Fibroblast of skin of right biceps (primary cell): ENCODE measurements at places on chromosomes 6 and 20.

DNA sequence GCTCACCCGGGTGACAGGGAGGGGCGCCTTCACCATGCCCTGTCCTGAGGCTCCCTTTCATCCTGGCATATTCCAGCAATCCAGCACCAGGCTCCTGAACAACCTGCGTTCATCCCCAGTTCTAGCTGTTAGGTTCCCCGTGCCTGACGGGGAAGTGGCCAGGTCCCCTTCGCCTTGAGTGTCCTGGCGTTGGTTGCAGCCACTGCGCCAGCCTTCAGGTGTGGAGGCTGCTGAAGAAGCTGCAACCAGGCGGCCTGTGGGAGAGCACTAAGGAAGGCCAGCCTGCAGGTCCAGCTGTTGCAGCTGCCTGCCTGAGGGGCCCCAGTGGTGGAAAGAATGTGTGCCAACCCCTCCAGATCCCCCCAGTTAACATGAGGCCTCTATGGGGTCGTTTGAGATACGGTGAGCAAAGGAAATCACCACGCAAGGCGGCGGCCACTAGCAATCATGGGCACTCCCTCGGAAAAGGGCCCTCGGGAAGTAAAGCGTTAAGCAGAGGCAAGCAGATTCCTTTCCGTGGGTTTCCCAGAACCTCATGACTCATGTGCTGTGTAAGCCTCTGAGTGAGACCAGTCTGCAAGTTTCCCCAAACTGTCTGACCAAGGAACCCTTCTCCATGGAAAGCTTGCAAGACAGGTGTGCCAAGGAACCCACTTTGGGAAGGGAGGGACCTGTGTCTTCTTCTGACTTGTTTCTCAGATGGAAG, 320.8 kb downstream of the TAF4 start:
- peak; percentile 65 for DNase-seq

- no peak for DNase-seq
Observed at GRCh38 chr6:116011520-116011919, 49.2 kb downstream of the FRK start.

DNA sequence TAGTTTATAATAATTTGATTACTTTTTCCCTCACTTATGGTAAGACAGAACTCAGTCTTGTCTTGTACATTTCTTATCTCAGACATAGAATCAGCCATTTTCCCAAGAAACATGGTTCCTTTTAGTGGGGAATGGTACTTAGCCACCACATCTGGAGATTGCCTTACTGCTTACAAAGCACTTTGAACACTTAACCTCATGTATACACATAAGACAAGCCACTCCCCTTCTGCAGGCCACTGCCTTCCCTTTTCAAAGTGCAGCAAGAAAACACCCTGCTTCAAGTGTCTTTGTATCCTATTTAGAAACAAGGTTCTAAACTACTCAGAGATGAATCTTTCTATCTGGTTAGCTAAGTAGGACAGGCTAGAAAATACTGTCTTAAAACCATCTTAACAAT, 159.2 kb downstream of the UBE3D start:
- DNase-seq, result no peak

GRCh38 chr6:144344646-144345045, 59.5 kb downstream of the UTRN start:
- no peak for DNase-seq

GRCh38 chr6:11785415-11785773, 6.8 kb upstream of the ADTRP start:
- DNase-seq, result no peak

GRCh38 chr6:21199262-21199661, 394.3 kb upstream of the SOX4 start:
- no peak for DNase-seq

- no peak for DNase-seq
Observed at GRCh38 chr6:138527411-138528088, 28.3 kb upstream of the NHSL1 start.

DNA sequence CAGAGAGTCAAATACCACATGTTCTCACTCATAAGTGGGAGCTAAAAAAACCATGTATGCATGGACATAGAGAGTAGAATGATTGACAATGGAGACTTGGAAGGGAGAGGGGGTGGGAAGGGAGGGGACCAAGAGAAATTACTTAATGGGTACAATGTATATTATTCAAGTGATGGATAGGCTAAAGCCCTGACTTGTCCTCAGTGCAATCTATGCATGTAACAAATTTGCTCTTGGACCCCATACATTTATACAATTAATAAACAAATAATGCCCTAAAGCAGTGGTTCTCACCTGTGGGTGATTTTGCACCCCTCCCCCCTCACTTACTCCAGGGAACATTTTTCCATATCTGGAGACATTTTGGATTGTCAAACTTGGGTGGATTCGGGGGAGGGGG, 33.5 kb upstream of the NEDD9 start:
- no peak for DNase-seq

- DNase-seq, result no peak
Observed at GRCh38 chr6:21295506-21296240, 297.9 kb upstream of the SOX4 start.

GRCh38 chr6:12286373-12287110, 3.6 kb upstream of the EDN1 start:
- DNase-seq, result peak; percentile 88

DNA sequence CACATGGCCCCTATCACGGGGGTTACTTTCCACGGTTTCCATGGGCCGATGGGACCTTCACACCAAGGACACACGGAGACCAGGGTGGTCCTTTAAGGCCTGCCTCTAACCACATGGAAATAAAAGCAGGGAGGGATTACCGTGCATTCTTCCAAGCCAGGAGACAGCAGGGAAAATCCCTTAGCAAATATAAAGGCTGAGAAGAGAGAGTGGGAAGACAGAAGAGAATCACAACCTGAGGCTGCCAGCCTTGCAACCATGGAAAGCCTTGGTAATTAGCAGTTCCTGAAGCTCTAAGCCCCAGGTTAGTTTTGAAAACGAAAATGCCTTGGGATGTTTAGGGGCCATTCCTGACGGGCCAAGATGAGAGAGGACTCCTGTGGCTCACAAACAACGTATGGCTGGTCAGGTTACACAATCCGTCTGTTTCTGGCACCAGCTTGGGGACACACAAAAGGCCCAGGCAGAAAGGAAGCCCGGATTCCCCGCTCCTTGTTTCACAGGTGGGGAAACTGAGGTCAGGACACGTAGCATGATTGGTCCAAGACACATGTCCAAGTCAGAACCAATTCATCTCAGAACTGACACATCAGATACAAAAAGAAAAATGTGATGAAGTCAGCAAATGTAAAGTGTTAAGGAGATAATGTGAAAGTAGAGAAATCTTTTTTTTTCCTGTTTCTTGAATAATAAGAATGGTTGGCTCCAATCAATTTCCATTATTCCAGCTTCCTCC, 2.8 kb downstream of the PREX1 start:
- no peak for DNase-seq

- DNase-seq, result no peak
Observed at GRCh38 chr6:128339635-128340450, 180.6 kb downstream of the PTPRK start.

- no peak for DNase-seq
Observed at GRCh38 chr6:170255426-170256125, 35.3 kb downstream of the DLL1 start.

GRCh38 chr6:90068264-90068663, 174.0 kb downstream of the GJA10 start:
- DNase-seq, result peak; percentile 87

DNA sequence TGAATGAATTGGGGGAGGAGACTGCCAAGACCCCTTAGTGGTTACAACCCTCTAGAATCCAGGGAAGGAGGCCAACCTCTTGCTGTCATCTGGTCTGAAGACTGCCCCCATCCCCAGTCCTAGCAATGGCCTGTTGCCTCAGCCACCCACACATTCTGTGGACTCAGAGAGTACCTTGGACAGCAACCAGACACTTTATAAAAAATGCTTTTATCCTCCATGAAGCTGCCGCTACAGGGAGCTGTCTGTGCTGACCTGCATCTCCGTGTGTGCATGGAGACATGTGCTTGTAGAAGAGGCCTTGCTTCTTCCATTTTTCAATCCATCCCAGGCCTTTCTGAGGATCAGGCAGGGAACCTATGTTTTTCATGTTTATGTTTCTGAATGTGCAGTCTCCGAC, 15.2 kb downstream of the CDH22 start:
- peak; percentile 50 for DNase-seq

- peak; percentile 99 for DNase-seq
Observed at GRCh38 chr20:32067234-32067821, 15.3 kb downstream of the HCK start.

DNA sequence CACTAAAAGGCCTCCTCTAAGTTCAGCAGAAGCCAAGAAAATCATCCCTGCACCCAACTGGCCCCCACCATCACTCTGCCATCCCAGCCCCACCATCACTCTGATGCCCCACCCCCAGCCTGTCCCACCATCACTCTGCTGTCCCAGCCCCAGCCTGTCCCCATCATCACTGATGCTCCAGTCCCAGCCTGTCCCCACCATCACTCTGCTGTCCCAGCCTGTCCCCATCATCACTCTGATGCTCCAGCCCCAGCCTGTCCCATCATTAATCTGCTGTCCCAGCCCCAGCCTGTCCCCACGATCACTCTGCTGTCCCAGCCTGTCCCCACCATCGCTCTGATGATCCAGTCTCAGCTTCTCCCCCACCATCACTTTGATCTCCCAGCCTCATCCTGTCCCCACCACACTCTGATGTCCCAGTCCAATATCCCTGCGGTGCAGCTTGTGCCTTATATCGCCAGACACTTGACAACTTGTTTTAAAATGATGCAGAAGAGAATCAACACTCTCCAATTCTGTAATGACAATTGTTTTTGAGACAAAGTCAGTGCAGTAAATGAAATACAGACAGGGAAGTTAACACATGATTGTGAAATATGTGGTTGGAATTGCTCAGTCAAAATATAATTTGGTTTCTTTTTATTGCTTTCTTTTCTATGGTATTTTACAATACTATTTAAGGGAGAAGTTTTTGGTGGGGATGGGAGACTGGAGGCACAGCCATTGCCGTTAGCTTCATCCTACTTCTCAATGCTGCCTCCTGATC, 100.8 kb downstream of the TNFAIP3 start:
- DNase-seq, result peak; percentile 33

GRCh38 chr20:34527016-34527415, 10.8 kb downstream of the DYNLRB1 start:
- DNase-seq, result no peak

GRCh38 chr6:50707191-50707590, 6.1 kb upstream of the TFAP2D start:
- no peak for DNase-seq

DNA sequence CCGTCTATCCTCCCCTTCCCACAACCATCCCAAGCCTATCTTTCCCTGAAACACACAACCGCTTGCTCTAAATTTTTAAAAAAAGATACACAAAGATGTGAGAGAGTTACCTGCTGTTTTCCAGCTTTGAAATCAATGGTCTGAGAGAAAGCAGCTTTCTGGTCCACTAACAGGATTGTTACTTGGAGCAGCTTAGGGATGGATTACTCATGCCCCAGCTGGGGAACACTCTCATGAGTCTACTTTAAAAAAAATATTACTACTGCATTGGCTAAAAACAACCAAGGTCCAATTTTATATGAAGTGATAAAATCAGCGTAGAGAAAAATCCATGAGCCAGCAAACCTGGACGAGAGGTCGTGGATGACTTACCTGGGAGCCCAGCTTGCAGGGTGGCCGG, 29.6 kb upstream of the FOXC1 start:
- no peak for DNase-seq

DNA sequence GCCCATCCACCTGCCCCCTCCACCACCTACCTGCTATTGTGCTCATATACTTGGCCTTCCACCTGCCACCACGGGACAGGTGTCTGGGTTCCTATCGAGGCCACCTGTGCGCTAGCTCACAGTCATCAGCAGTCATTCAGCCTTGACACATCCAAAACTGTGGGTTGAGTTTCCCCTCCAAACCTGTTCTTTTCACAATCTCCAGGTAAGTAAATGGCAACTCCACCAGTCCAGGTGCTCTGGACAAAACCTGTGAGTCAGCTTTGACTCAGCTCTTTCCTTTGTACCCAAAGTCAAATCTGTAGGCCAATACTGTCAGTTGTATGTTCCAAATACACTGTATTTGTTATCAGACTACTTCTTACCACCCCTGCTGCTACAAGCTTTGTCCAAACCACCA, 52.6 kb downstream of the SPTLC3 start:
- DNase-seq, result no peak

GRCh38 chr6:128437685-128438084, 82.7 kb downstream of the PTPRK start:
- no peak for DNase-seq

DNA sequence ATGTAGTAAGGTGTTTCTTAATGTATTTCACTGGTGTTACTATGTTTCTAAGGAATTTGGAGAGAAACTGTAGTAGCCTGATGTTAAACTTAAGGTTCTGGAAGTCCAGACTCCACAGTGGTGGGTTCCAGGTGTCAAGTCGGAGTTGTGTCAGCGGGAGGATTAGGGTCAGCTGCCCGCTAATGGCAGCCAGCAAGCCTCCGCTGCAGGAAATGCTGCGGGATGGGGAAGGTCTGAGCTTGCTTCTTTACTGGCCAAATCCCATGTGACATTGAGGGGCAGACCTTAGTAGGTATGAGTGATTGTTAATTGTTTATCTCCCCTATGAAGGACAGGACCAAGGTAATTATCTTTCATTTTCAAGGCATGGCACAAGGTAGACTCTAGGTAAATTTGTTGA, 3.7 kb upstream of the ARID1B start:
- no peak for DNase-seq

DNA sequence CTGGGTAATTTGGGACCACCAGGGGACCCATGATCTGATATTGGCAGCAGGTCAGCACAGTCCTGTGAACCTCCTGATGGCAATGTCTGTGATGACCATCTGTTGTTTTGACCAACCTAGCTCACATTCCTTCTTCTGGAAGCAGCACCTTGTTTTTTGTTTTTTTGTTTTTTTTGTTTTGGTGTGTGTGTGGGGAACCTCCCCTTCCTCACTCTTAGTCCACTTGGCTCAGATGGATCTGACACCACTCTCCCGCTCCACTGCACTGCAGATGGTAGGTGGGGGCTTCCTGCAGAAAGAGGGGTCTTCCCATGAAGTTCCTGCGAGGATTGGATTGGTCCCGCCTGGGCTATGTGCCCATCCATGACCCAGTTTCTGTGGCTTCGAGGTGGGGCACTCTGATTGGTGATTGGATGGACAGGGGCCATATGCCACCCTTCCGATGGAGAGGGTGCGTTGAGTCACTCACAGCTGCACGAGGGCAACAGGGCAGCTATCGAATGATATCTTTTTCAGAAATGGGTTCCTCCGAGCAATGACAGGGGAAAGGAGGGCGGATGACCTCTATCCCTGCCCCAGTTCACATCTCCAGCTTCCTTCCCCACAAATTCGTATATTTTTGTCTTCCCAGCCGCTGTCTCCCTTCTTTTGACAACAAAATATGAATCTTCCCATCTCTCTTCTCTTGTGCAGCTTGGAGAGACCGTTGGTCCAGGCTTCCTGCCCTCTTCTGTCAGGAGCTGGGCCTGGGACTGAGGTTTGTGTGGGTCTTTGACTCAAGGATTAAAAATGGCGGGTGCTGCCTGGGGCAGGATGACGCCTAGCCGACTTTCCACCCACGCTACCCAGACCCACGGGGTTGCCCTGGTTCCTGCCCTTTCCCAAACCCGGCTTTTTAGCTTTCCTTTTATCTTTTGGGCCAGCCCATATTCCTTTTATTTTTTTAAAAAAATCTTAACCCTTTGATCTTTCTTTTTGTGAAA, 132.1 kb upstream of the KCNG1 start:
- no peak for DNase-seq

- no peak for DNase-seq
Observed at GRCh38 chr20:49701916-49702315, 11.8 kb downstream of the B4GALT5 start.
